ENCODE measurements at places on chromosomes 4 and X. TPM values are rescaled to one million over a fixed set of nuclear protein-coding genes. Genes with fewer than 3 reads are reported as not detected.

DNA sequence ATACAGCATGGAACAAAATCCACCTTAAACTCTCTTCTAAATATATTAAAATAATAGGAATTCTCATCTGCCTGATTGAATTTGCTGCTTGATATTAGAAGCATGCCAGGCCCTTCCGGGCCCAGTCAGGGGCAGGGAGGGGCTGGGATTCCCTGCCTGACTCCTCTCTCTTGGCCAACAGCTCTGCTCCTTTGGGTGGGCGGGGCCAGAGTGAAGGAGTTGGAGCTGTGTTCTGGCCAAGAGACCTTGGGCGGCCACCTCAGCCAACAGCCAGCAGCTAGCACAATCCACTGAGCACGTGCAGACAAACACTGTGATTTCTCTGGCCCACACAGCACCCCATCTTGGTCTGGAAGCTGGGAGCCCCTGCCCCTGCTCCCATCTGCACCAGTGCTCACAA, 140.3 kb downstream of the PJA1 start:
- DNase-seq, result peak; percentile 80

DNA sequence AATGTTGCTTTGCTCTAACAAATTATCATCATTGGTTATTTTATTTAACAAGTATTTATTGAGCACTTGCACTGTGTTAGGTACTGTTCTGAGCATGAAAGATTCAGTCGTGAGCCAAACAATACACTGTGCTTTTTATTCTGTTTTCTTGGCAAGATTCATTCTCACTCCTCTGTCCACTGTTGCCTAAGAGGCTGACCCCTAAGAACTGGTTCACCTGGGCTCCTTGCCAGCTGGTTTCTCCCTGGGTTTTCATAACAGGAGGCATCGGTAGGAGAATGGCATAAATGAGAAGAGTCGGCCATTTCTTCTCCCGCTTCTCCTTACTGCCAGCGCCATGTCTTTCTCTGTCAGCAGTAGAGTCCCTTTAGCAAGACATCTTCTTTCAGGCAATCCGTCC, 243.7 kb upstream of the DIAPH2 start:
- DNase-seq, result no peak

The SPANXA2 gene
- total RNA-seq, result not detected

DNA sequence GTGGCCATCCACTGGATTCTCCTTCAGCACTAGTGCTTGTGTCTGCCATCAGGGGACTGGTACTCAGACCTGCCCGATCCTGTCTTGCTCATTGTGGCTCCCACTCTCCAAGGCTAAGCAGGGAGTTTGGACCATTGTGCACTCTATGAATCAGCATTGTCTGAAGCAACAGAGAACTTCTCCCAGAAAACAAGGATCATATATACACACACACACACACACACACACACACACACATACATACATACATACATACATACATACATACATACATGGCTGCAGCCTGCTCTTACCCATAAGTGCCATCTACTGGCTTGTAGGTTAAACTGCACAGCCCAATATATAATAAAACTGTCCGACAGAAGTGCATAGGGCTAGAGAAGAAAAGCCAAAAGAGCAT, 345.3 kb upstream of the LCORL start:
- DNase-seq, result no peak

DNA sequence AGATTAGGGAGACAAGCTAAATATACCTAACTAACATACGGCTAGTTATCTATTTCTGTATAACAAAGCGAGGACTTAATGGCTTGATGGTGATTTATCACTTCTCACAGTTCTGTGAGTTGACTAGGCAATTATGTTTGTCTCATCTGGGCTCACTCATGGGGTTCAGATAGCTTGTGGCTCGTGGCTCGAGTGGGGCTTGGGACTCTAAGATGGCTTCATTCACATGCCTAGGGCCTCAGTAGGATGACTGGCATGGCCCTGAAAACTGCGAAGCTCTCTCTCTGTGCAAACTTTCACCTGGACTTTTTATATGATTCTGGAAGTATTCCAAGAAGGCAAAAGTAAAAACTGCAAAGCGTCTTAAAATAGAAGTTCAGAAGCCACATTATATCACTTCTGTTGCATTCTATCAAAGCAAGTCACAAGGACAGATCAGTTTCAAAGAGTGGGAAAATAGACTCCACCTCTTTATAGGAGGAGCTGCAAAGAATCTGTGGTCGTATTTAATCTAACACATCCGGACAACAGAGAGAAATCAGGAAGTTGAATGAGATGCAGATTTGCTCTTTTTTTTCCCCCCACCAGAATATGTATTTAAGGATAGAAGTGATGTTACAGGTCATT, 491.2 kb downstream of the INPP4B start:
- no peak for DNase-seq

DNA sequence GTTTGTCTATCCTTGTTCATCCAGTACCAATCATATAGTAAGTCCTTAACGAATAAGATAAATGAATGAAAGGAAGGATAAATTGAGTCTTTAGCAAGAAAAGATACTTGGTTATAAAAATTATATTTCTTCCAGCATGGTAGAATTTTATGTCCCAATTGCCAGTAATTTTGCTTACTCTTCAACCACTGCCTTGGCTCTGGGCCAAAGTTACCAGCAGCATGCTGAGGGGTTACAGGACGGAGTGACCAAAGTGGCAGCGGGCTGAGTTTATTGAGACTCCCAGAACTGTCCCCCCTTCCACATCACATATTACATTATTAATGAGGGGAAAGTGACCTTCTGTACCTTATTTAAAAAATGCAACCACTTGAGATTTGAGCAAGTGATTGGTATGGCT, 121.7 kb downstream of the RASGEF1B start:
- DNase-seq, result no peak

DNA sequence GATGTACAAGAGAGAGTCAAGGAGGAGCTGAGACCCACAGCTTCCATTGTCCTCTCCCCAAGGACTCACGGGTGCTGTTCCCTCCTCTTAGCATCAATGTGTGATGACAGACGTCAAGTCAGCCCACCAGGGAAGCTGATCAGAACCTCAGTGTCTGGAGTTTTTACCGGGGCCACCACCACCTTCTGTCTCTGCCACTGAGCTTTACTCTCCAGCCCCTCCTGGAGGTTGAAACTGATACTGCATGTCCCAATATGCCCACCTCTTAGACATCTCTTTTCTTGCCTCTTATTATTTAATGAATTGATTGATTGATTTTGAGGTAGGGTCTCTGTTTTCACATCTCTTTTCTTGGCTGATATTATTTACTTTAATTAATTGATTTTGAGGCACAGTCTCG, 10.3 kb upstream of the AKAP17A start:
- DNase-seq, result peak; percentile 54

GRCh38 chr4:184745831-184746795, 12.2 kb upstream of the CENPU start:
- DNase-seq, result peak; percentile 84

Data from mucosa of gallbladder (tissue), 1 donor.